ENCODE measurements at places on chromosomes 16 and 17.

DNA sequence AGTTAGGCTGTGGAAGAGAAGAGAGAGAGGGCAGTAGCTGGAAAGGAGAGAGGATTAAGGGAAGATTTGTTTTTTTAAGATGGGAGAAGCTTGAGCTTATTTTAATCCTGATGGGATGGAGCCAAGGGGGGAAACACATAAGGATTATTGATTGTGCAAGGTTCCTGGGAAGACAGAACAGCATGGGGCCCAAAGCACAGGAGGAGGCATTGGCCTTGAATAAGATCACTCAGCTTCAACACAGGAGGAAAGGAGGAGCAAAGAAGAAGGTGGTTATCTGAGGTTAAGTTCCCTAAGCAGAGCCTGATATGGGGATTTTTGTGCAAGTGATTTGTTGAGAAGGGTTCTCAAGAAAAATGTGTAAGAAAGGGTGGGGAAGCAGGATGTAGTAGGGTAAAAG, 169.8 kb downstream of the ABCC12 start:
- no peak for DNase-seq

DNA sequence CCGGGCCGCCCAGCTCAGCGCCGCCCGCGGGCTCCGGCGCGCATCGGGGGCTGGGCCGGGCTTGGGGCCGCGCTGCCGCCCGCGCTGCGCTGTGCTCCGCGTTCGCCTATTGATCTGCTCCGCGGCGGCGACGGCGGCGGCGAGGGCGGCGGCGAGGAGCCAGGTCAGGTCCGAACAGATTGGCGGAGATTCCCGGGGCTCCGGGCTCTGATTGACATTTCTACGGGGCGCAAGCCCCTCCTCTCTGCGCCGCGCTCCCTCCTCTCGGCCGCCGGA, 559 bp downstream of the IRX3 start:
- no peak for DNase-seq

- peak; percentile 64 for DNase-seq
Observed at GRCh38 chr17:77645072-77646045, 313.1 kb upstream of the TNRC6C start.

- DNase-seq = peak; percentile 82
Observed at GRCh38 chr17:64028874-64029464, 8.5 kb upstream of the ICAM2 start.

DNA sequence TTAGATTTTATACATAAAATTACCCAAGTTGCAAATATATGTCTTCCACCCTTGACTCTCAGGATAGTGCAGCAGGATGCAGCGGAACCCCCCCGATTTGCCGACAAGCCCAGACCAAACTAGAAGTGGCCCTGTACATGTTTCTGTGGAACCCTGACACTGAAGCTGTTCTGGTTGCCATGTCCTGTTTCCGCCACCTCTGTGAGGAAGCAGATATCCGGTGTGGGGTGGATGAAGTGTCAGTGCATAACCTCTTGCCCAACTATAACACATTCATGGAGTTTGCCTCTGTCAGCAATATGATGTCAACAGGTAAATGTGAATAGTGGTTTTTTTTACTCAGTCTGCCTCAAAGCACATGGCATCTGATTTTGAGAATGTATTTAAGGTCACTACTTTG, 70.7 kb downstream of the OMG start:
- peak; percentile 5 for DNase-seq

GRCh38 chr17:49459401-49459984, 35.6 kb upstream of the NGFR start:
- DNase-seq = no peak

- no peak for DNase-seq
Observed at GRCh38 chr16:60741810-60742209, 1294.4 kb downstream of the CDH8 start.

DNA sequence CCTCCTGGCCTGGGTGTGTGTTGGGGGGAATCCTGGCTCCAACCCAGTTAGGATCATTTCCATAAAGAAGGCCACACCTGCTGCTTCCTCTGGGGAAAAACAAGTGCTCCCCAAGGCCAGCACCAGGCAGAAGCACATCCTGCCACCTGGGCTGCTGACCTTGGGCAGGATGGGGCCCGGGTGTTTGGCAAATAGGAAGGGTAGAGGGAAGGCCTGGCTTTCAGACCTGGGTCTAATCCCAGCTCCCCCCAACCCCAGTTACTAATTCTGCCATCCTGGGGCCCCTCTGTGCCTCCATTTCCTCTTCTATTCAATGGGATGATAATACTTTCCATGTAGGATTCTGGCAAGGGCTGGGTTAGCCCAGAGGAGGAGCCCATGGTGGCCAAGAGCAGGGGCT, 3.0 kb upstream of the NLRC5 start:
- DNase-seq = no peak

GRCh38 chr16:2767891-2768290, 9.2 kb downstream of the ELOB start:
- no peak for DNase-seq

- no peak for DNase-seq
Observed at GRCh38 chr16:89268987-89269735, 51.7 kb downstream of the ZNF778 start.

DNA sequence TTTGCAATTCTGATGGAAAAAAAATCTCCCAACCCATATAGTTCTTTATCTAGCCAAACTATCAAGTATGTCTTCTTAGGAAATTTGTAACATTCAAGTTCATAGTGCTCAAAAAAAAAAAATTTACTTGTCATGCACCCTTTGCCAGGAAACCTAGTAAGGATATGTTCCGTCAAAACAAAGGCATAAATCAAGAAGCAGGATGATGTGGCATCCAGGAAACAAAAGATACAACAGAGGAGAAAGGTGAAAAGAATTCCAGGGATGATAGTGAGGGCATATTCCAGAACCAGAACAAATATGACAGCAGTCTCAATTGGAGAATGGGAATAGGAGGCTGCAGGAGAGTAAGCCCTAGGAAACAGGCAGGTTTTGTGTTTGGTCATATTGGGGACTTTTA, 104.6 kb downstream of the SPAG9 start:
- no peak for DNase-seq

DNA sequence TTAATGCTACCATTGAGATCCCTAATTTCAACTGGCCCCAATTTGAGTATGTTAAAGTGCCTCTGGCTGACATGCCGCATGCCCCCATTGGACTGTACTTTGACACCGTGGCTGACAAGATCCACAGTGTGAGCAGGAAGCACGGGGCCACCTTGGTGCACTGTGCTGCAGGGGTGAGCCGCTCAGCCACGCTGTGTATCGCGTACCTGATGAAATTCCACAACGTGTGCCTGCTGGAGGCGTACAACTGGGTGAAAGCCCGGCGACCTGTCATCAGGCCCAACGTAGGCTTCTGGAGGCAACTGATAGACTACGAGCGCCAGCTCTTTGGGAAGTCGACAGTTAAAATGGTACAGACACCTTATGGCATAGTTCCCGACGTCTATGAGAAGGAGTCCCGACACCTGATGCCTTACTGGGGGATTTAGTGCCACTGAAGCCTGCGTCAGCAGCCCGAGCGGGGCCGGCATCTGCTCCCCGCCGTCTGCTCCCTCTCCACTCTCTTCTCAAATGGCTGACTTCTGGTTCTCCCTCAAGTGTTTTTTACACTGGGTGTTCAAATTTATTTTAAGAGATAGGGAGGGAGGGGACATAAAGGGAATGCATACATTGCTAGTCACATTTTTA, 22.9 kb downstream of the DUSP14 start:
- DNase-seq = no peak

Data from CD4-positive, alpha-beta T cell treated with Interleukin-6 for 4 hours (primary cell).